ENCODE measurements at places on chromosomes 7 and 10.

- DNase-seq = peak; percentile 53
Measured at GRCh38 chr7:21580073-21580521, 37.3 kb downstream of the DNAH11 start.

GRCh38 chr7:140079121-140079536 lies 16.4 kb upstream of the PARP12 start:
- peak; percentile 14 for DNase-seq

DNA sequence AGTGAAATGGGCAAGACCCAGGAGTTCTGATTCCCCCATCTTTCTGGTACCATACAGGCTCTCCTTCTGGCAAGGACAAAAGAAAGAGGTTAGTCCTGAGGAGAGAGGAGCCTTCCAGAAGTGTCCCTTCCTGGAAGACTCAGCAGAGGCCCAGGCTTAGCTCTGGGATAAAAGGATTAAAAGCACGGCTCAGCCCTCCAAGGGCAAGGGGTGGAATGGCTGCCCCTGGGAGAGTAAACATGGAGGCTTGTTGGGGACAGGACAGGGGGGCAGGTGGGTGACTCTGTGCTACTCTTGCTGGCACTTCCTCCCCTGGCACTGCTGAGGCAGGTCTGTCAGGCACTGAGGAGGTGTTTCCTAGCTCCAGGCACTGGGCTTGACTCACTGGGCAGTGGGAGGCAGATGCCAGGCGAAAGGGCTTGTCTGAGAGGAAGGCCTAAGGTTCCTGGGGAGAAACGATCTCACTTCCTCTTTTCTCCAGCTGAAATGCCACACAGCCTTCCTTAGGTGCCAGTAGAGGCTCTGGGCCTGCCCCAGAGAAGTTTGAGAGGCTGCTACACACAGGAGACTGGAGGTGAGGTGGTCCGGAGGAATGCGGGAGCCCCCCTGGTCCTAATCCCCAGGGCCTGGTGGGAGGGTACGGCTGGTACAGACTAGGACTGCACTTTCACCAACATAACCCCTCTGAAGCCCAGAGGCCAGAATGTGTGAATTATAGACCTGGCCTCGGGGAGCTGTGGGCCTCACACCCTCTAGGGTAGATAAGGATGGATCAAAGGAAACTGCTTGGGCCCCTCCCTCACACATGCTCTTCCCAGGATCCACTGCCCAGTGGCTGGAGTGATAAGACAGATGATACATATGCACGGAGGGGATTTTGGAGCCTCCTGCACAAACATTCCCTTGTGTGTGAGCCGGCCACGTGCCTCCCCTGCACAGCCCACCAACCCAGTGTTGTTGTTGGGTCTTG lies 63.2 kb upstream of the PODXL start:
- peak; percentile 36 for DNase-seq

DNA sequence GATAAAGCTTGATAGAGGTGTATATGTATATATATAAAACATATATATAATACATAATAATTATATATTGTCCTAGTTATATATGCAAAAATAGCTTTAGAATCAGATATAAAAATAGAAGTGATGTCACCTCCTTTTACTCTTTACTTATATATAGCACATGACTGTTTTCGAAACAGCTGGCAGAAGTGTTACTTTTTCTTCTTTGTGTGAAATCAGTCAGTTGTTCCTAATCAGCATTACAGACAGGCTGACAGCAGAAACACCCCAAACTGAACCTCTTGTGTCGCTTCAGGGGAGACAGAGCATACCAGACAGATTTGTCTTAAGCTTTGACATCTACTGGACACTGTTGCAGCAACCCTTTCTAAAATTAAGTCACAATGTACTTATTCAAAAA lies 684.9 kb upstream of the CELF2 start:
- DNase-seq = no peak
